ENCODE measurements at places on chromosomes 6 and 20.

DNA sequence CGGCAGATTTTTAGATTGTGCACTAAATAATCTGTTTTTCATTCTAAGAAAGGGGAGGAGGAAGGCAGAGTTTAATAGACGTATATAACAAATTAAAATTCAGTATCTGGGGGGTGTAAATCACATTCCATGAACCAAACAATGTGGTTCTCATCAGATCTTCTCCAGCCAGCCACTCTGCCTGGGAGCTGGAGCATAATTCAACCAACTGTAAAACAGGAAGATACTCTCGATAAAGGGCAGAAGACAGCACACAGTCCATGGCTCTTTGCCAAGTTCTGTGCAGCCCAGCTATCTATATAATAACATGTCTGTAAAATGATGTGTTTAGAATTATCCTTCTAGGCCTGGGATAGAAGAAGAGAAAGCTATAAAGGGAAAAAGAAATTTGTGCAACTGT lies 289.9 kb upstream of the ZFP64 start:
- DNase-seq = peak; percentile 48

DNA sequence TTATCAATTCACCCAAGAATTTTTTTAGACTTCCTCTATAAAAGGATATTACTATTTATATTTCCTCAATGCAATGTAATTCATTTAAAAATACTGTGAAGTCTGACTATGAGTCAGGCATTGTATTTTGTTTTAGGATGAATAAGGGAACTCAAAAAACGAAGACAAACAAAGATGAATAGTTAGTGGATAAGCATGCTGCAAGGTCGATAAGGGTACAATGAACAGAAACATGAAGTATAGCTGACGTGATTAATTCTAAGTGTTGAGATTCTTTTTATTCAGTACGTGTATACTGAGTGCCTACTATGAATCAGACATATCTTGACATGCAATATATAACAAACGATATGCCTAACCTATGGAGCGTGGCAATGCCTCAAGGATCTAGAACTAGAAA lies 105.4 kb downstream of the PDE10A start:
- no peak for DNase-seq

GRCh38 chr6:84166395-84166794 lies 61.0 kb downstream of the CEP162 start:
- no peak for DNase-seq

DNA sequence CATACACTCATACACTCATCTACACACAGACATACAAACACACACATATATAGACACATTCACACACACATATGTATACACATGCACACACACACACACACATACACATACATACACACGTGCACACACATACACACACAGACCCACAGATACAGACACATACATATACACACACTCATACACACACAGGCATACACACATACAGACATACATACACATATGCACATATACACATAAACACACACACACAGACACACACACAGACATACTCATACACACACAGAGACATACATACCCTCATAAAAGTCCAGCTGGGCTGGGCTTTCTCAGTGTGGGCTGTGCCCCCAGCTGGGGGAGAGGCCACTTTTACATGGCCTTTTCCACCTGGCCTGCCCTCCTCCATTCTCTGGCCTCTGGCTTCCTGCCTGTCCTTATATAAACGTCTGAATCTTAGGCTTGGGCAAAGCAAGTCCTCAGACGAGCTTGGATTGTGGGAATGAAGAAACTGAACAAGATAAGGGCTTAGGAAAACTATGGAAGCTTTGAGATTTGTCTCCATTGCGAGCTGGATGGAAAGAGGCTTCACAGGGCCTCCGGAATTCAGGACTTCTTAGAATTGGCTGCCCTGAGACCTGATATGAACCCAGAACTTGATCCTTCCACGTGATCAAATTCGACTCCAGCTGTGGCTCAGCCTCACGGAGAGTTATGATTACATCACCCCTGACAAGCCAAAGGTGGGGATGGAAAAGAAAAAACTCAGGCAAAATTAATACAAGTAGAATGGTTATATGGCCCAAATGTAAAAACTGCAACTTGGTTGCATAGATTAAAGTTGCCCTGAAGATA lies 22.5 kb upstream of the CST3 start:
- no peak for DNase-seq

DNA sequence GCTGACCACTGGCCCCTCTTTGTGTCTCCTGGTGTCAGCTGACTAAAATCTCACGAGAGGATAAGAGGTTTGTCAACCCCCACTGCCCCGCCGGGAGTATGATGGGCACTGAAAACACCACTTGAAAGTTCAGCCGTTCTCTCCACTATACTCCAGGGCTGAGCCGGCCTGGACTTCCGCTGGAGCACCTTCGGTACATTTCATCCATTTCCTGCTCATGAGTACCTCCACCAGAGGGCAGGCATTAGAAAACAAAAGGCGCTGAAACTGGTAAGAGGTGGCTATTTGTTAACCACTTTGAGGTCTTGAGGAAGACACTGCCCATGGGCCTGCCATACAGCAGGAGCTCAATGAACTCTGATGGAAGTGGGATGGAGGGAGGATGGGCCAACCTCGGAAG lies 17.9 kb upstream of the ANKRD60 start:
- peak; percentile 78 for DNase-seq

DNA sequence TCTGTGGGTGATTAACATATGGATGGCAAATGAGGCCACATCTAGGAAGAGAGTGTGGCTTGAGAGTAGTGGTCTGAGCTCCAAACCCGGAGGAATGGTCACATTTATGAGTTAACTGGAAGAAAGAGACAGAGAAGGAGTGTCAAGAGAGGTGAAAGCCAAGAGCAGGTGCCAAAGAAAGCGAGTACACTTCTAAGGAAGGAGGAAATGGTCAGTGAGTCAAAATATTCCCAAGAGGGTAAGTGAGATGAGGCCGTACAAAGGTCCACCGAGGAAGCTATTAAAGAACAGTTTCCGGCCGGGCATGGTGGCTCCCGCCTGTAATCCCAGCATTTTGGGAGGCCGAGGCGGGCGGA lies 104.5 kb upstream of the RNF24 start:
- DNase-seq = peak; percentile 48

DNA sequence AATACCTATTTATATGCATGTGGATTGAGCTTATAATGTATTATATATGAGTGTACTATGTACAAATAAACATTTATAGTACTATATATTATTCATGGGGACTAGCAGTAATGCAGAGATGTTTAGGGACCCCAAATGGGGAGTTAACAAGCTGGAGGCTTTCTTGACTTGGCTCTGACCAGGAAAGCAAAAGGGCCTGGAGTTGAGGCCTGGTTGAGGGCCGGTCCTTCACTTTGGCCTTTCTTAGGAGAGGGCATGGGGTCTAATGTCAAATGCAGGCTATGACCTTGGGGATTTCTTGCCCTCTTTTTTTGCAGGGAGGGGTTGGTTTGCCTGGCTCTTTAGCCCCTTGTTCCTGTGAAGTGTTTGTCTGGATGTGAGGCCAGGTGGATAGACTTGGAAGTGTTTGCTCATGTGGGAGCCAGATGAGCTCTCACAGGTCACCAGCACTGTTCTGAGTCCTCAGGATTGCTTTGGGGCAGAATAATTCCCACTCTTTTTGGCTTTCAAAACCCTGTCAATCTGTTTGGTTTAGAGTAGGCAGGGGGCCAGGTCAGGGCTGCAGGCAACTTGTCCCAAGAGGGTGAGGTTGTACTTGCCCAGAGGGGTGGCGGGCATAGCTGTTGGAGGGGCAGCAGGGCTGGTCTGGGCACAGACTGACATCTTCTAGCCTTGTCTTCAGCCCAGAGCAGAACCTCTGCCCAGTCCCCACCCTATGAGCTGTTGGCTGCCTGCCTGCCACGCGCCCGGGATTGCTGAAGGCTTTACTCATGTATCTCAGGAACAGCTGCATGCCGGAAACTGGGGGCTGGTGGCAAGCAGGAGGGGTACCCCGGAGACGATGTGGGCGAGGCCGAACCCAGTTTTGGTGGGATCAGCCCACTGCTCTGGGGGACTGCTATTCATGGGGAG lies 14.6 kb downstream of the TJAP1 start:
- DNase-seq = no peak

GRCh38 chr20:415820-416322 lies 7.8 kb downstream of the RBCK1 start:
- DNase-seq = no peak

GRCh38 chr6:33080127-33081089 lies 4.6 kb downstream of the HLA-DPB1 start:
- peak; percentile 48 for DNase-seq

DNA sequence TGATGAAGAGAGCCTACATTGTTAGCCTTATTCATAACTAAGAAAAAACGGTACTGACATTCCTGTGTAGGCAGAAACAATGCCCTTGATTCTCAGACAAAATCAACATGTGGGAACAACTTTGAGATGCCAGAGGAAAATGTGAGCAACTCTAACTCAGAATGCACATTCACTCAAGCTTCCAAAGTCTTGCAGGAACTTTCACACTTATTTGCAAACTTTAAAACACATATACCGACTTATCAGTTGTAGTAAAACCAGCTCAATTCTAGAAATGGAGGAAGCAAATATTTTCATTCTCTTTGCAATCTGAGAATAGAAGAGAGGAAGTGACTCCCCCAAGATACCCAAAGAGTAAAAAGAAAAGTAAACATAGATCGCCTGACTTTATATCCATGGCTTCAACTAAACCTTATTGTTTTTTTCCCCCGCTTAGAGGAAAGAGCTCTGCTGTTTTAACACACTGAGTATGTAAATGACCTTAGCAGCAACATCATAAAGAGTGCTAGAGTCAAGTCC lies 117.6 kb downstream of the EPB41L2 start:
- DNase-seq = peak; percentile 36

DNA sequence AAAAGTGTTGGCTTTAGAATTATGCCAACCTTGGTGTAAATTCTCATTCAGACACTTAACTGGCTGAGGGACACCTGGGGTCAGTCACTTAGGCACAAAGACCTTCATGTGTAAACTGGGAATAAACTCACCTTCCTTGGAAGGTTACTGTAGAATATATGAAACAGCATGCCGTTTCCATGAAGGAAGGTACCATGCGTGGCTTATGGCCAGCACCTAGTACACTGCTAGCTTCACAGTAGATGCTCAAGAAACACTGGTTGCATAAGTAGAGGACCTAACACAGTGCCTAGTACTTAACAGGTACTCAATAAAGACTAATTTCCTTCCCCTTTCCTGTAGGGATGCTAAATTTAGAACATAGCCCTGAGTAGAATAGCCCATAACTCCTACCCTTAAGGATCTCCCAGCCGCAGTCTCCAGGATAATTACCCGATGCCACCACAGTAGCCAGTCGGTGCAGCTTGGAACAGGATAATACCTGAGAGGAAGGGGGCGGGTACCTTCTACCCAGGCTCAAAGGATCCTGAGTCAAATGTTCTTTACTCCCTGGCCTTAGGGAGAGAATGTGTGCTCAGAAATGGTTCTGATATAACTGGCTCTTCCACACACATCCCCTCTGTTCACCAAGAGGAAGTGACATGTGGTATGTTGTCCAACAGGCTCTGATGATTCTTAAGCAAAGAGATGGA lies 3.6 kb downstream of the BCL2L1 start:
- peak; percentile 26 for DNase-seq

- DNase-seq = no peak
Observed at GRCh38 chr6:163579880-163580295, 165.4 kb downstream of the QKI start.

GRCh38 chr6:44797746-44798145 lies 410.2 kb downstream of the CDC5L start:
- no peak for DNase-seq

DNA sequence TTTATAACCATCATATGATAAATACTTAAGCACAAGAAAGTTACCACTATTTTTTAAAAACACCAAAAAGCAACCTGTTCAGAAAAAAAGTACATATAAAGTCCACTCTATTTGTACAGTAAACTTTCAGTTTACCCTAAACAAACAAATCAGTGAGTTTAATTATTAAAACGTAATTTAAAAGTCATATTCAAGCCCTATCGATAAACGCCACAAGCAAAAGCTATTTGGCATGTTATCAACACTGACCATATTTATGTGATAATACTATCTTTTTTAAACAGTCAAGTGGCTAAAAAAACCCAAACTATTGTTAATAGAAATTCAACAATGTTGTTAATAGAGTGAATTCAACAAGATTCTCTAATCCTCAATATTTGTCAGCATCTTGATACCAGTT lies 1.9 kb downstream of the KATNA1 start:
- no peak for DNase-seq

DNA sequence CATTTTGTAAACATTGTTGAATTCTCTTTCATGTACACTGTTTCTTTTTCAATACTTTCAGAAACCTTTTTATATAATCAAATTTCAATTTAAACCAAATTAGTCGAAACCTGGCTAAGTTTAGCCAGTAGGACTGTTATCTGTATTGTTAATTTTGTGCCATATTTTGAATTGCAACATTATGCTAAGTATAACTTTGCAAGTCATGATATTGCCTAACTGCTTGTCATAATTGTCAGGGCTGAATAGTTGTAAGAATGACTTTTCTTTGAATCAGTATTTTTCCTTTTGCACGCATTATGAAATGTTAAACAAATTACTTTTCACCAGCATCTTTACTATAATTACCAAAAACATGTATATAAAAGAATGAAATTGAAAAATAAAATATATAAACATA lies 82.7 kb downstream of the SAMD3 start:
- no peak for DNase-seq

- no peak for DNase-seq
Observed at GRCh38 chr6:37972994-37973757, 153.6 kb downstream of the ZFAND3 start.

DNA sequence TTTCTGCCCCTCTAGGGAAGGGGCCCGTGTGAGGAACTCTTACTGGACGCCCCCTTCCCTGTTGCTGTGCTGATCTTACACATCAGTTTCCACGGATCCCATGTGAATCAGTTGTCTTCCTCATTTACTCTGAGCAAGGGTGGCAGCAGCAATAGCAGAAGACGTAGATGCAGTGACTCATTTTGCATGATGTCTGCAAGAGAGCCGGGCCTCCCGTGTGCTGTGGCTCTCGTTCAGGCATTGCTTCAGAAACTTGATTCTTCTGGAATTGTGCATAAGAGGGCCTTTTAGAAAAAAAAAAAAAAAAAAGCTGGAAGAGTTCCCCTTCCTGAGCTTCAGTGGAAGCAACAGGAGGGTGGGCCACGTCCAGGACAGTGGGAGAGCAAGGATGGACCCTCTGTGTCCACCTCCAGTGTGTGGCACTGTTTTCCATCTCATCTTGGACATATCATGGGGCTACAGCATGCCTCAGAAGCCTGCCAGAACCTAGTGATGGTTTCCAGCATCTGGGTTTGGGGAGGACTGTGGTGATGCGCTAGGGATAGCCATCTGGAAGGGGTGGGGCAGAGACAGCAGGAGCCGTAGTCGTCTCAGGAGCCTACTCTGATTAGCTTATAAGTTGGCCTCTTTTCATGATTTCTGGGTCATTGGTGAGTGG lies 62.1 kb downstream of the FOXO3 start:
- DNase-seq = peak; percentile 88

DNA sequence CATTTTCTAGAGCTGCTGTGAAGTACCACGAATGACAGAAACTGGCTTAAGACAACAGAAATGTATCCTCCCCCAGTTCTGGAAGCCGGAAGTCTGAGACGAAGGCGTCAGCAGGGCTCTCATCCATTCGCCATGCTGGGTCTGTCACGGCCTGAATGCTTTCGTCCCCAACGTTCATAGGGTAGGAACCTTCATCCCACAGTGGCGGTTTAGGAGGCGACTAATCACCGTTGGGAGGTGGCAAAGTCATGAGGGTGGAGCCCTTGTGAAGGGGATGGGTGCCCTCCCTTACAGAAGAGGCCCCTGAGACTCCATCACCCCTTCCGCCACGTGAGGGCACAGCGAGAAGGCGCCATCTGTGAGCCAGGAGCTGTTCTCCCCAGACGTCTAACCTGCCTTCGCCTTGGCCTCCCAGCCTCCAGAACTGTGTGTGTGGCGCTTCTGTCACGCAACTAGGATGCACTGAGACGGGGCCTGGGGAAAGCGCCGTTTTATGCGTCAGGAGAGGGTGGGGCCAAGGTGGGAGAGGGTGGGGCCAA lies 250.3 kb downstream of the TTLL2 start:
- DNase-seq = no peak

Measured in lung microvascular endothelial cell (primary cell).